ENCODE measurements at places on chromosomes 5 and 9.
A peak's percentile ranks its signal among the peaks of the same experiment; 100 is the strongest.

DNA sequence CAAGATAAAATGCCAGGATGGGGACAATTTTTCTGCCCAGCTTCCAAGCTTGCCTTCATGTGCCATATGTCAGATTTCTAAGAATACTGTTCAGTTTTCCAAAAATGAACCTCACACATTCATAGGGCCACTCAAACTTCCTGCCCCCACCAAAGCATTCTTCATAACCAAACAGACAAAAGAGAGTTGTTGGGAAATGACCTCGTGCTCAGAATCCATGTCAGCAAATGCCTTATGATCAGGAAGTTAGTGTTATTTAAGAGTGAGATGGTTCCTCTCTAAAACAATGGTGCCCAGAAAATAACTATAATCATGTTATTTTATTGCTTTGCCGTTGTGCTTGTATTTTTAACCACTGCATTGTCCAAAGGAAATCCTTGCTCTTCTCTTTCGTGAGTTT lies 208.2 kb downstream of the ZNF608 start:
- DNase-seq = no peak

DNA sequence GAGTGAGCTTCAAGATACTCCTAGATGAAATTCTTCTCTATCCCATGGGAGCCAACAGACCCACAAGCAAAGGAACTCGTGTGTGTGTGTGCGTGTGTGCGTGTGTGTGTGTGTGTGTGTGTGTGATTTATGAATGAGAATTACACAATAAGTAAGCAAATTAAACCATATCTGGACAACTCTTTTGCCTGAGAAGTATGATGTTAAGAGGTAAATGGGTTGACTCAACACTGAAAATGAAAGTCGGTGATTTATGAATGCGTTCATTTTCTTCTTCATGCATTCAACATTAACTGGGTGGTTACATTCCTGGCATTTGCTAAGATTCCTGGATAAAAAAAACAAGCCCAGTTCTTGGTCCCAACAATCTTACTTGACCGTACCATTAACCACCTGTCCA lies 171.3 kb upstream of the ZNF462 start:
- DNase-seq = no peak

- DNase-seq = no peak
Observed at GRCh38 chr5:178240766-178241165, 8.2 kb upstream of the PHYKPL start.

DNA sequence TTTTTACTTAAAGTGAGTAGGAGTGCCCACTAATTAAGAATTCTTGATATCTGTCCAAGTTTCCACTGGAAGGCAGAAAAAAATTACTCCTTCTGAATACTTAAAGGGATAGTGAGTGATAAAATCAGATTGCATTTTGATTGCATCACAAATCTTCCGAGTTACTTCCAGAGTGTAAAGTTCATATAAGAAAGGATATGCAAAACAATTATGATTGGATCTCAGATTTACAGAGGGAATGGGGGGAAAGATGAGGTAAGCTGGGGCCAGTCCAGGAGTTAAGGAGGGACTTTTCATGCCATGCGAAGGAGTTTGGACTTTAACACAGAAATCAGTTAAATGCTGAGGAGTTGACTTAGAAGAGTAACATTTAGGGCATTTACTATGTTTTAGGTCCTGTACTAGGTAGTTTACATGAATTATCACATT lies 9.3 kb upstream of the RNF145 start:
- DNase-seq = peak; percentile 77

- DNase-seq = no peak
Observed at GRCh38 chr9:33443464-33444154, 3.8 kb downstream of the AQP3 start.

GRCh38 chr5:132221781-132222648 lies 5.6 kb downstream of the P4HA2 start:
- DNase-seq = peak; percentile 99

DNA sequence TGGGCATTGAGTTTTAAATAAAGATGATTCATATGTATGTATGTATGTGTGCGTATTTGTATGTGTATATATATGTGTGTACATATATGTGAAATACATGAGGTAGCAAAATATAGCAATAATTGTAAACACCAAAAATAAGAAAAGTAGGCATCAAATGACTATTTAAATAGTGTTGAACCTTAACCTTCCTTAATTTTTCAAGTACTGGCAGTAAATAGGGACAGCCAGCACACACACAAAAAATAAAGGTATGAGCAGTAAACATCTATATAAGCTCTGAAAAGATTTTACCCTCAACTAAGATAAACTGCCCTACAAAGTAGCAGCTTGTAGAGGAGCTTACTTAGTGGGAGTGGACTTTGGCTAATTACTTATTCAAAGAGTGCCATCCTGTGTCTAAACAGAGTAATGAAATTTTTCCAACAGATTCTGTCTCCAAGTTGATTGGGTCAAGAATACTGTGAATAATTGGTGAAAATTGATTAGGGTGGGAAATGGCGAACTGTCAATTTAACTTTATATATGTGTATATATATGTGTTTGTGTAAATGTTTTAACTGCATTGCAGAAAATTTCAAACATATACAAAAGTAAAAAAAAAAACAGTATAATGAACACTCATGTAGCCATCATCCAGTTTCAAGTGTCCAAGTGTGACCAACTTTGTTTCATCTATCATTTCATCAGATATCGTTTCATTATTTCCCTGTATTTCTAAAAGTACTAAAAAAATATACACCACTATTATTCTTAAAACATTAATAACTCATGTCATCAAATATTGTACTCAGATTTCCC lies 2.0 kb upstream of the ADAMTS6 start:
- DNase-seq = peak; percentile 90

GRCh38 chr9:131469951-131470350 lies 32.8 kb upstream of the POMT1 start:
- no peak for DNase-seq

DNA sequence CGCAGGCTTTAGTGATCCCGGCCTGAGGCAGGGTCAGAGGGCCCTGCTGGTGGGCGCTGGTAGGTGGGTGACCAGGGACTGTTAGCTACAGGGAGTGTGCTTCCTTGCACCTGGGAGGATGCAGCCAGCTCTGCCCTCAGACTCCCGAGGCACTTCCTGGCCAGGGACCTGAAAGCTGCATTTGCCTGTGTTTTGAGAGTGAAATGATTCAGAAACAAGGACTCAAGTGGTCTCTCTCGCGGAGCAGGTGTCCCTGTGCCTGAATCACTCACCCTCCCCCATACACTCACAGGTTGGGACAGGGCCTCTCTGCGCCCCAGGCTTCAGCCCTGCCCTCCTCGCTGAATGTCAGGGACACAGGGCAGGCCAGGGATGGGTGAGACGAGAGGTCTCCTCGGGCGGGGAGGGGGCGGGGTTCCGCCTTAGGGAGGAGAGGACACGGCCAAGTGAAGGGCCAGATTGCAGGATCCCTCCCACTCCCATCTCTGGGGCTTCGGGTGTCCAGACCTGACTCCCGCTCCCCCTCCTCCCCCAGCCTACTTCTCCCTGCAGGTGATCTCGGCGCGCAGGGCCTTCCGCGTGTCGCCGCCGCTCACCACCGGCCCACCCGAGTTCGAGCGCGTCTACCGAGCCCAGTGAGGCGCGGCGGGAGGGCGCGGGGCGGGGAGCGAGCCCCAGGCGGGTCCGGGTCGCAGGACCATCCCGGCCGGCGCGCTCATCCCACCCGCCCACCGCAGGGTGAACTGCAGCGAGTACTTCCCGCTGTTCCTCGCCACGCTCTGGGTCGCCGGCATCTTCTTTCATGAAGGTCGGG lies 1.5 kb downstream of the LTC4S start:
- no peak for DNase-seq

- DNase-seq = peak; percentile 71
Observed at GRCh38 chr5:157540707-157541446, 34.7 kb downstream of the ADAM19 start.

DNA sequence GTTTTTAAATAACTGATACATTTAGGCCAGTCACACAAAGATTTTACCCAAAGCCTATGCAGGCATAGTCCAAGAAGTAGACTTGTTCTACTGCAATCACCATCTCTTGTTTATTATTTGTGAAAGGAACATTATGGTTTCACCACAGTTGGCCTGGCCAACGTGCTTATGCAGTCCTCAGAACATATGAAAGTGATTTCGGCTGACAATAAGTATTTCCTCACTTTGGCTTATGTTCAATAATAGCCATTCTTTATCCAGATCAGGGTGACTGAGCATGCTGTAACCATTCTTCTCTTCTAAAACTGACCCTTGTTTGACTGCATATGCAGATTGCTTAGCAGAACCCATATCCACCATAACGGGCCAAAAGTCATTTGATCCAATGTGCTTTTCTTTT lies 76.6 kb upstream of the CCDC152 start:
- peak; percentile 39 for DNase-seq

DNA sequence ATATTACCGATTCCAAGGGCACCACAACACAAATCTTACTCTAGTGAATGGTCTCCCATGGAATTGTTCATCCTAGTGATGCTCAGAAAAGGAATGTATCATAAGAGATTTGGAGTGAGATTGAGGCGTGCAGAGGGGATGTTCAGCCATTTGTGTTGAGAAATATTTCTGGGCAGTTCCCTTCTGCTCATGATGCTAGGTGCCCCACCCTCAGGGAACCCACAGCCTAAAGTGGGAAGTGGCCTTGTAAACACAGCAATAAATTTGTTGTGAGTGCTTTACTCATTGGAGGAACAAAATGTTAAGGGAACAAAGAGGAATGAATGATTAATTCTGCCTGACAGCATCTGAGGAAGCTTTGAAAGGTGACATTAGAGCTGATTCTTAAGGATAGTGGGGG lies 129.9 kb downstream of the TLE4 start:
- no peak for DNase-seq

GRCh38 chr5:116685931-116686330 lies 111.3 kb upstream of the SEMA6A start:
- DNase-seq = no peak

- DNase-seq = no peak
Observed at GRCh38 chr5:168075387-168075786, 216.1 kb upstream of the WWC1 start.

DNA sequence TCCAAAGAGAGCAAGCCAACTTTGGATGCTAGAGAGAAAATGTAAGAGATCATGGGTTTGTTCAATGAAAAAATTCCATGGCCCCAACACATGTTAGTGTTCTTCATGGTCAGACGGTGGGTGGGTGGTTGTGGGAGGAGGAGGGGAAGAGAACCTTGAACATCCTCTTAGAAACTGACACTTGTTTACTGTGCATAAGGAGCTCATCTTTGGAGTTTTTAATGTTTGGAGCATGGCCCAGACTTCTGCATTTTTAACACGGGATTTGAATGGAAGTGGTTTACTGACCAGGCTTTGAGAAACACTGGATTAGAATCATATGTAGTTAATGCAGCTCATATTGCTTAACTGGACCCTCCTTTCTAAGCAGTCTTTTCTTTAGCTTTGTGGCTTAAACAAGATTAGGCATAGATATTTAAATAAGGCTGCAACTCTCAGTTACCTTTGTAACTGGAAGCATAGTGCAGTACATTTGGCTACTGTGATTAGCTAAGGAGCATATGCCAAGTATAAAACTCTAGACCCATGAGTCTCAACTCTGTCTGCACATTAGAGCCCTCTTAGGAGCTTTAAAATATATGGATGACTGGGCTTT lies 60.1 kb downstream of the FOCAD start:
- DNase-seq = no peak

DNA sequence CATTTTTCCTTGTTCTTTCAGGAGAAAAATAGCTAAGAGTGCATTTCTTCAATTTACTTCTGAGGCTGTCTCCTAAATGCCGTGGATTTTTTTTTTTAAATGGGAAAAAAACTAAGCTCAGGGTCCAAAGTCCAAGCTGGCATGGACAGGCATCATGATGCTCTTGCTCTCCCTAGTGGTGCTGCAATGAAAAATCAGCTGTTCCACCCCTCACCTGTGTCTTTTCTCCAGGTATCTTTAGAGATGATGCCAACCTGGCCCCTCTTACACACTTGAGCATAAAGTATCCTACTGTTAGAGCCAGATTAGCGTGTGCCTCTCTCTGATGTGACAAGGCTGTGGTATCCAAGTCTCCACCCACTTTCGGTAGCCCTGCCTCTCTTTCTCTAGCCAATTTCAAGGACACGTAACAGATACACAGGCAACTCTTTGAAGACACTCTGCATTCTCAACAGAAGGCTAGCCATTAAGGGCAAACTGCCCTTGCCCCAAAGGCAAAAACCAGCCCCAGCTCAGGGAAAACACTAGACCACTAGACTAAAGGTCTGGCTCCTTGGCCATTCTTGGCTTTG lies 208.8 kb downstream of the SAXO1 start:
- DNase-seq = peak; percentile 37

GRCh38 chr5:156963125-156963524 lies at the start of gene TIMD4:
Gene TIMD4, minus strand, starts transcription at chr5:156963226. Its CDS starts 28 bp downstream, at chr5:156963198.
- no peak for DNase-seq
